ENCODE measurements at places on chromosomes 4 and X.
A peak's percentile ranks its signal among the peaks of the same experiment; 100 is the strongest.

DNA sequence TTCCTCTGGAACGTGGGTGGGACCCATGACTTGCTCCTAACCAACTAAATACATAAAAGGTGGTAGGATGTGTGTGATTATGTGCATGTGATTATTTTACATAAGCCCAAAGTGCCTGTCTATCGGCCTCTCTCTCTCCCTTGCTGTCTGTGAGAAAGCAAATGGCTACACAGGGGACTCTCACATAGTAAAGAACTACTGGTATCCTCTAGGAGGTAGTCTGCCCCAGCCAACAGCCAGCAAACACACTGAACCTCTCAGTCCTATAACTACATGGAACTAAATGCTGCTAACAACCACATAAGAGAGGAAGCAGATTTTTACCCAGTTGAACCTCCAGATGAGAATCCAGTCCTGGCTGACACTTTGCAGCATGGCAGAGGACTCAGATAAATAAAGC lies 1249.4 kb downstream of the ADGRL3 start:
- no peak for DNase-seq

DNA sequence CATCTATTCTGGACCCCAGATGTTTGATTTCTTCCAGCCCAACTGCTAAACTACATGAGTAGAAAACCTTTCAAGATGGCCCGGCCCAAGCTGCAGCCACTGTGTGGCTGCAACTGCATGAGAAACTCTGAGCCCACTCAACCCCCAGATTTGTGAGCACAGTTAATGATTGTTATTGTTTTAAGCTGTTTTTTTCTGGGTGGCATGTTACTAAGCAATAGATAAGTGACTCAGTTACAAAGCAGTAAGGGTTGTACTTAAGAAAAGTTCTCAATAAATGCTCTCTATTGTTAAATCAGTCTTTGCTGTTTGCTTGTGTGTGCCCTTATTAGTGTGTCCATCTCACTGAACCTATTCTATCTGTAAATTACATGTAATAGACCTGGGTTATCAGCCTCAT lies 51.8 kb downstream of the GC start:
- no peak for DNase-seq

DNA sequence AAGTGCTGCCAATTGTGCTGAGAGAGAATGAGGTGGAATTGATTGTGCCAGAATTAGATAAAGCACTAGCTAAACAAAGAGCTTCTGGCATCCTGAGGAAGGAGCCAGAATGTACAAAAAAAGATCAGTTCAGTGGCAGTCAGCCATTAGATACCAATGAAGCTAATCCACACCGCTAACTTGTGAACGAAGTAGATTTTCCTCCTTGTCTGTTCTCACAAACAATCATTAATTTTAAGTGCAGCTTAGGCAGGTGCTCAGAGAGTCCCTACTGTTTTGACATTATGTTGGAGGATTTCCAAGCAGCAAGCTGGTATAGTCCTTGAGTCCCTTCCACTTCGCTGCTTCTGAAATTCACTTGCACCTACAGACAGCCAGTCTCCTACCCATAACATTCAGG lies 617.4 kb downstream of the CENPC start:
- no peak for DNase-seq

- DNase-seq: peak; percentile 22
Measured at GRCh38 chr4:74874753-74875367, 58.1 kb upstream of the PARM1 start.

GRCh38 chr4:150821641-150822040 lies 193.4 kb downstream of the LRBA start:
- DNase-seq: no peak

DNA sequence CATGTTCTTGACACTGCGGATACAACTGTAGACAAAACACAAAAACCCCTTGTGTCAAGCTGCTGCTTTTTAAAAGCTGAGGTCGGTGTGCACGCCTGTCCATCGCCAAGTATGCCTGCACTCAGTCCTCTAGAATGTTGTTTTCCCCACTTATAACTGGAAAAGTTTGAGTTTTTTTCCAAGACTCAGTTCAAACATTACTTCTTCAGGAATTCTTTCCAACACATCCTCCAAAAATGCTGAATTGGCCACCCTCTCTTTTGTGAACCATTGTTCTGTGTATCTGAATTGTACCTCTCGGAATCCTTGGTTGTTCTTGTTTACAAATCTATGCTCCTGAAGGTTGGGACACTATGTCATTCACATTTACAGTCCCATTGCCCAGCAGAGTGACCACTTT lies 94.6 kb downstream of the REELD1 start:
- no peak for DNase-seq

DNA sequence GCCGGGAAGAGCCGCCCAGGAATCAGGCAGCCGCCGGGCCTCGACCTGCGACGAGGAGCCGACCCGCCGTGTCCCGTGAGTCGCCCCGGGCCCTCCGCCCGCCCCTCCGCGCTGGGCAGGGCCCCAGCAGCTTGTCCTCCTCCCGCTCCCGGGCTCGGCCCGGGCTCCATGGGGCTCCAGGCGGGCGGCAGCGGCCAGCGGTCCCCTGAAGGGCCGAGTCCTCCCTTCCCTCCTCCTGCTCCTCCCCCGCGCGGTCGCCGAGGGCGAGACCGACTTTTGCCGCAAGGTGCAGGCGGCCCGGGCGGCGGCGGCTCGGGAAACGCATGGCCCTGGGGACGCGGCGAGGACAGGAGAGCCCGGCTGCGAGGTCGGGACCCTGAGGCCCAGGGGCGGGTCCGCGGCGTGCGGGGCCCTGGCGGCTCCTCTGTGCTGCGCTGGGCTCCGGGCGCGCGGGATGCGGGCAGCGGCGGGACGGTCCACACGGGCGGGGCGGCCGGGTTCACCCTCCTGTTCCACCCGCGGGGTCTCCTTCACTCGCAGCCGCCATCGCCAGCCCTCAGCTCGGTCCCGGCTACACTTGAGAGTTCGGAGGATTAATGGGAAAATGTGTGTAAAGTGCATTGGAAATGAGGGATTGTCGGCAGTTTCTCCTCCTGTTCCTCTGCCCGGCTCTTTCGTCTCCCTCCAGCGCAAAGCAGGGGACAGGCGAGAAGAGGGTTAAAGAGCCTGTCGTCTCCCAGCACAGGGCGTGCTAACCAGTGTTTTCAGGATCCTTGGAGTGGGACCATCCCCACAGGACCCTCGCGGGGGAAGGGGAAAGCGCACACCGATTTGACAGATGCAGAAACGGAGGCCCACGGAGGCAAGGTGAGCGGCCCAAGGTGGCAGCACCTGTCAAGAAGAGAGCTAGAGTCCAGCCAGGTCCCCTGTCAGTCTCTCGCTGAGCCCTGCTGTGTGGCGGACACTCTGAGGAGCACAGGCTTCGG lies 16.6 kb upstream of the ZNF718 start:
- DNase-seq: no peak

DNA sequence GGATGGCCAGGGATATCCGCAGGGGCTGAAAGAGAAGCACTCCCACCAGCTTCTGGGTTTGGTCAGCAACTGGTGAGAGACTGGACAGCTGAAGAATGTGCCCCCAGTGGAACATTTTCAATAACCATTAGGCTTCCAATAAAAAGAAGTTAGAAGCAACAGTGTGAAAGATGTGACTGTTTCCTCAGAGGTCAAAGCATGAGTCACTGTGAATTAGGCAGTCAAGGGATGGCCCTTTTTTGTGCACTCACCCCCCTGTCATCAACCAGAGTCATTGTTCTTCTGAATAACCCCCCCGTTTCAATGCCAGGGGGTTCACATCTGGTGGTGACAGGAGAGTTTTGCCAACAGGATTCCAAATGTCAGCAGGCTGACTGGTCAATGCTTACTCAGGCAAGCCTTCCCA lies 74.6 kb upstream of the SH3RF1 start:
- DNase-seq: no peak

DNA sequence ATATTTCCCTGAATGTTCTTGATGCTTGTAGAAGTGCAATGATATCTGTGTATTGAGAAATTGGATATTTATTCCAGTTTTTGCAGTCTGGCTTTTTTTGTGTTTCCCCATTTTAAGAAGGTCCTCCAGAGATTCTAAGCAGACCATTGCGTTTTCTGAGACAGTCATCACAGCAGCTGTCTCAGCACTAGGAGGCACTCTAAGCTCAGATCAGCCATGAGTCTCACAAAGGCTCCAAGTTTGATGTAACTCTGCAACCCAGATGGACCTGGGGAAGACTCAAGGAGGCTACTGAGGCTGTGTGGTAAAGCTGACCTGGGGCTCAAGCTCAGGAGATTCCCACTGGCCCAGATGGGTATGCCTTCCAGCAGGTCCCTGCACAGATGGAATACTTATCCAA lies 89.3 kb upstream of the CYLC1 start:
- DNase-seq: no peak

- DNase-seq: no peak
Measured at GRCh38 chr4:37648084-37648817, 37.9 kb downstream of the RELL1 start.

DNA sequence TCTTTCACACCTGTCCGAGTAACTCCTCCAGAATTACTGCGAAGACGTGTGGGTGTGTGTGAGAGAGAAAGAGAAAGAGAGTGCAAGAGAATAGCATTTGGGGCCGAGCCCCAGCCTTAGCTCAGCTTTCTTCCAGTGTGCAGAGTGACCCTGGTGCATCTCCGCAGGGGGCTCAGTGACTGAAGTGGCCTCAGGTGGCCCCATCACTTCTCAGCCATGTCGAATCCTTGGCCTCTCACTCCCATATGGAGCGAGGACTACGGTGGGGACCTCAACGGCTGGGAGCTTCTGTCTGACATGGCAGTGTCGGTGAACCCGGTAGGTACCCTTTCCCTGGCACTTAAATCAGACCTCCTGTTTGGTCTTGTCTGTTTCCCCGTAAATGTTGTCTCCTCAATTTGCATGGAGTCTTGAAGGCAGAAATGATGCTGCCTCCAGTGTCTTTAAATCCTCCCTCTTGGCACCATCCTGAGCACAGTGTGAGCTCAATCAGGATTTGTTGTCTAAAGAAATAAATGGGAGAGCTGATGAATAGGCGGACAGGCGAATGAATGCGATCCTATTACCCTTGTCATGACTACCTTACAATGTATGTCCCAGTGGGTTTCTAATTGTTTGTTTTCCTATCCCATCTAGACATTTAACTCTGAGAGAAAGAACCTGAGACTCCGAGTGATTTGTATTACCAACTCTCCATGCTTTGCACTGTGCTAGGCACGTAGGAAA lies 305.9 kb downstream of the AFF2 start:
- no peak for DNase-seq

DNA sequence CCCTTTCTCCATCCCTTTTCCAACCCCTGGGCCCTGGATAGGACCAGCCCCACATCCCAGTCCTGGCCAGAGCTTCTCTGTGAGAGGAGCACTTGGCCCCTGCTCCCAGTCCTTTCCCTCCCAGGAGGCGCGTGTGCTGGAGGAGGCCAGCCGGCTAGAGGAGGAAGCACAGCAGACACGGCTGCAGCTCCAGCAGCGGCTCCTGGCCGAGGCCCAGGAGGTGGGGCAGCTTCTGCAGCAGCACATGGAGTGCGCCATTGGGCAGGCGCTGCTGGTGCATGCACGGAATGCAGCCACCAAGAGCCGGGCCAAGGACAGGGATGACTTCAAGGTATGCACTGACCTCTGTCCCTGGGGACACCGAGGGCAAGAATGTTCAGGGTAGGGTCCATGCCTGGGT lies 87.5 kb downstream of the EVC start:
- DNase-seq: no peak

DNA sequence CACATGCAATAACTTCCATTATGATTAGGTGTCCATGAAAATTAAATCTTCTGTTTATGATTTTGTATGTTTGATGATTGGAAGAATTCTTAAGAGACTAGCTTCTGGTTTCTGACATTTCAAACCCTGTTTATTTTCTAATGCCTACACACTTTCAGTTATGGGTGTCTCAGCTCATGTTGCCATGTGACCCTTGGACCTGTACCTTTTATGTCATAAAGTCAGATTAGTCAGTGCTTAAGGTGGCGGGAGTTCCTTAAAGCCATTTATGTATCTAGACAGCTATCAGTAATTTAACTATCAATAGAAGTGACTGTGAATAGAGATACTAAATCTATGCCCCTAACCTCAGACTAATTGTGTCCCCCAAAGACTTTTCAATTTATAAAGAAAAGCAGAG lies 155.6 kb downstream of the GBA3 start:
- DNase-seq: no peak

DNA sequence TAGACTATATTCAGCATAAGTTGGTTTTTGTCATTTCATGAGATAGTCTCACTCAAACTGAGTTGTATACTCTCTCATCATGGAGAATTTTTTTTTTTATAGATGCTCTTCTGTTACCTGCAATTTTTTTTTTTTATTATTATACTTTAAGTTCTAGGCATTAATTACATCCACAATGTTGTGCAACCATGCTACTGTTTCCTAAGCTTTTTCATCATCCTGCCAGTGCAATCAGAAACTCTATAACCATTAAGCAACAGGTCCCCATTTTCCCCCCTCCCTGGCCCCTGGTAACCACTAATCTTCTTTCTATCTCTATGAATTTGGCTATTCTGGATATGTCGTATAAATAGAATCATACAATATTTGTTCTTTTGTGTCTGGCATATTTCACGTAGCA lies 321.6 kb downstream of the STIM2 start:
- DNase-seq: no peak

DNA sequence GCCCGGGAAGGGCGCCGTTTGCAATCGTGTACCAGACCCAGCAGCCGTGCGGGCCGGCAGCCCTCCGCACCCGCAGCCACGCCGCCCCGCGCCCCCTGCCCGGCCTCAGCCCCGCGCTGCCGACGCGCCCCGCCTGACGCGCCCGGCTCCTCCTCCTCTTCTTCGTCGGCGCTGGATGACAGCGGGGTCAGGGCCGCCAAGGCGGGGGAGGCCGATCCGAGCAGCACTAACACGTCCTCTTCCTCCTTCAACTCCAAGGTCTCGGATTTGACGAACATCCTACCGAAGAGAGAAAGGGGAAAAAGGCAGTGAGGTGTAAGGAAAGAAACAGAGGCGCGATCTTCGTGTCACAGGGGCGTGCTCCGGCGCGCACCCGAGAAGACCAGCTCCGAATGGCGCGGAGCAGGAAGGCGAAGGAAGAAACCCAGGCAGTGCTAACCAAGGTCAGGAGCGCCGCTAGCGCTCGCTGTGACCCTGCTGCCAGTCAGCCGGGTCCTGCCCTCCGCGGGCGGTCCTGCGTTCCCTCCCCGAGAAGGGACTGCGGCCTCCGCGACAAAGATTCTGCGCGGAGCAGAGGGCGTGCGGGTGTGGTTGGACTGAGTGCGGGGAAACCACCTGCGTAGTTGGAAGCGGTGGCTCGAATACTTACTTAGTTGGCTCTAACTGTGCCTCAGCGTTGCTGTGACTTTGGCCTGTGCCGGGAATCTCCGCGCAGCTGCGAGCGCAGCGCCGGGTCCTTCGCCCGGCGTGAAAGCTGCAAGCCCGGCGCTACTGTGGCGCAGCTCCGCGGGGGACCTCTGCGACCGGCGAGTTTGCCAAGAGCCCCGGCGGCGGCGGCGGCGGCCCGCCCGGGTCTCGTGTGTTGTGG lies 548 bp downstream of the NEUROG2 start:
- DNase-seq: no peak

GRCh38 chr4:8688041-8688907 lies 95.7 kb downstream of the CPZ start:
- DNase-seq: no peak

DNA sequence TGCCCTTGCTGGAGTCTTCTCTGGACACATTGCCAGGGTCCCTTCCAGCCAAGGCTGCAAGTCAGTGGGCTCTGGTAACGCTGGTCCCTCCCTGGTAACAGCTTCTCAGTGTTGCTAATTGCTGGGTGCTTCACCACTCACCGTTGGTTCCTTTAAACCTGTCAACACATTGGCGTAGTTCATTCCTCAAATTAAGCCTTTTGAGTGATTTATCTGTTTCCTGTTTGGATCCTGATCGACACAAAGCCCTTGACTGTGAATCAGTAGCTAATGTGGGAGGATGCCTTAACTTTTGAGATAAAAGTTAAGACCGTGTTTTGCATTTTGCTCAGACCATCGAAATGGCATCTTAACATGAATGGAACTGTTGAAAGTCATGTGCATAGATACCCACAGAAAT lies 125.9 kb downstream of the AMELX start:
- DNase-seq: no peak

GRCh38 chrX:12804655-12805054 lies 13.4 kb downstream of the PRPS2 start:
- no peak for DNase-seq
